H1 (cell line): ENCODE measurements at places on chromosomes 2 and 18. TPM values are rescaled to one million over a fixed set of nuclear protein-coding genes. Genes with fewer than 3 reads are reported as not detected.

- peaks cover 4% of the 10 kb centered on the region; the same call in 1 of the 2 replicates for H3K4me1 ChIP-seq
- H3K27ac ChIP-seq = no peak overlapping the region
- no peak overlapping the region for H3K4me3 ChIP-seq
- H3K27me3 ChIP-seq = no peaks in the 10 kb centered on the region
These were observed 176.1 kb downstream of the TMEM18 start for GRCh38 chr2:501130-501529.

The CRYBA2 gene
- not detected in 2 replicates for total RNA-seq

DNA sequence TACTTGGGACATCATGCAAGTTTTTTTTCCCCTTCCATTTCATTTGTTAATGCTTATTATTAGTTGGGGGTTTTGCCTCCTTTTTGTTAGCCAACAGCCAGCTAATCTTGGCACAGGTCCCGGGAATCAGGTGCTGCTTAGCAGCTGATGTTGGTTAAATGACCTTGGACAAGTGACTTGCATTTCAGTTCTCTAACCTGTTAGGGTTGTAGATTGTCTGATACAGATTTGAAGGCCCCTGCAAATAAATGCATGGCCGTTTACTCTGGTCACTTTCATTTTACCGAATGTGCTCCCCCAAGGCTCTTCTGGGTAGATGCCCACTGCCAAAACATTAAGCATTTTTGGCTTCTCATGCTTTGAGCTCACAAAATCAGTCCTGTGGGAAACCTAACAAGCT lies 120.9 kb downstream of the SPTBN1 start:
- no peaks in the 10 kb centered on the region for H3K36me3 ChIP-seq
- DNase-seq = no peak
- peaks cover 21% of the 10 kb centered on the region for H3K4me1 ChIP-seq
- no peaks in the 10 kb centered on the region for H3K27me3 ChIP-seq
- H3K27ac ChIP-seq = no peak overlapping the region

The EPAS1 gene
- total RNA-seq = 3.7 and 4.9 TPM in 2 replicates

The FBLN7 gene
- total RNA-seq = 0.30 and 0.82 TPM in 2 replicates
